ENCODE measurements at places on chromosomes 6 and 20.

- DNase-seq: no peak
These were observed 15.5 kb downstream of the RARS2 start for GRCh38 chr6:87574237-87574804.

- no peak for DNase-seq
These were observed 123.8 kb downstream of the CDKAL1 start for GRCh38 chr6:20658053-20658452.

DNA sequence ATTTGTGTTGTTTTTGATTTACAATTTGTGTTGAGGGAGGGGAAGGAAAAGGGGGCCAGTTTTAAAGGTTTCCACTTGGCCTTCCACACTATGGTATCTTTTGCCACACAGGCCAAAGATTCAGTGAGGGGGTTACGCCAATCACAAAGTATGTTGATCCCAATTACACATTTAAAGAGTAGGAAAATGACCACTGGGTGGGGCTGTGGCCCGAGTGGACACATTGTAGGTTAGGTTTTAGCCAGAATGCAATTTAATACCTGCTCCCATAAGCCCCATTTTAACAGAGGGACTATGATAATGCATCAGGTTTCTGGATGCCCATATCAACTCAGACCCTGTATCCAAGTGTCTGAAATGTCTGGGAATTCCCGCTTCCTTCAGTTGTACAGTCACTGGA lies 15.6 kb downstream of the VGLL2 start:
- DNase-seq: no peak

DNA sequence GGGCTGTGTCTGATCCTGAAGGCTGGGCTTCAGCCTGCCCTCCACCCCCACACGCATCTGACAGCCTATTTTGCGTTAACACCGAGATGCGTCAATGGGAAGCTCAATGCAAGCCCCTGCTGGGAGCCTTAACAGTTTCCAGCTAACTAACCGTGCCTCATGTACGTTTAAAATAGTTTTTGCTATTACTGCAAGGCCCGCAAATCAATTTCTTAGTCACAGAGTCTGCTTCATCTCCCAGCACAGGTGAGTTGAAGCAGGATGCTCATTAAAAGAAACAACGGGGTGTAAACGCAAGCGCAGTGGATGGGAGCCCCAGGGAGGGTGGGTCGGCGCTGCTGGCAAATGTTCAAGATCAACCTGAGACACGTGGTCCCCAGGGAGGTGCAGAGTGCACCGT lies 142.8 kb upstream of the PHACTR3 start:
- no peak for DNase-seq

GRCh38 chr6:152404936-152405595 lies 232.1 kb downstream of the SYNE1 start:
- no peak for DNase-seq

DNA sequence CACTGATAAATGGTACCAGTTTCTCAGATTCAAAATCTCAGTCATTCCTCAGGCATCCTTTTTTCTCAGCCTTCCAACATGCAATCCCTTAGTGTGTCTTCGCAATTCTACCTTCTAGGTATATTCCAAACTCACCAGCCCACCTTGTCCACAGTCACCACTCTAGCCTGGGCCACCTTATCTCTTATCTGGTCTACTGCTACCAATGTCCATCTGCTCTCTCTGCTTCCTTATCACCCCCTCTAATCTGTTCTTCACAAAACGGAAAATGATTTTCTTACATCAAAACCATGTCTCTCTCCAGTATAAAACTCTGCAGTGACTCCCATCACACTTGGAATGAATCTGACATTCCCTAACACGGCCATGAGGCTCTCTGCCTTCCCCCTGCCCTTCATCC lies 91.9 kb downstream of the PREP start:
- no peak for DNase-seq

GRCh38 chr20:37259865-37260264 lies 1.7 kb downstream of the GHRH start:
- no peak for DNase-seq

DNA sequence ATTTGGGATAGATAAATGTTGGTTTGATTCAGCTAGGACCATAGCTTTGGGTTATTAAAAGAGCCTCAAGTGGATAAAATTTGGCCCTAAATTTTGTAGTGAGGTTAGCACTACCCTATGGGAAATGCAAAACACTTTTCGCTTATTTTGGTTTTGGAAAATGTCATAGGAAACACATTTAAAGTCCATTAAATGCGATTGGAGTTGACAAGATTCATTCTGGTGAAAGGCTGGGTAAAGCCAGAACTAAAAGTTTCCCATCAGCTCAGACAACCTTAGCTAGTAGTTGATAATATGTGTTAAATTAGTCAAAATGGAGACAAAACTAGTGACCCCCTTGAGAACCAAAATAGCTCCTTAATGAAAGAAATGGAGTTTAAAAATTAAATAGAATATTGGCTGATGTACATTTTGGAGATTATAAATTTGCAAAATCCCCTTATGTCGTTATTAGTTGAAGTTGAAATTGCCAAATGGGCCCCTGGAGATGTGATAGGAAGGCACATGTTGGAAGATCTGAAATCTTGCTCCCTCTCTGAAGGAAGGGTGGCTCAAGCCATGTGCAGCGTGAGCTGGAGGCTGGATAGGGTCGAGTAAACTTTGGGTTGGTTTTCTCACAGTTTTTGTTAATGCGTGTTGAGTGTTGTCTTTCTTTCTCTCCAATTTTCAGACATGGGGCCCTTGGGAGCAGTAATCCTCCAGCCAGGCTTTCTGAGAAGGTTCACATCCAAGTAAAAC lies 72.8 kb downstream of the CD83 start:
- no peak for DNase-seq

DNA sequence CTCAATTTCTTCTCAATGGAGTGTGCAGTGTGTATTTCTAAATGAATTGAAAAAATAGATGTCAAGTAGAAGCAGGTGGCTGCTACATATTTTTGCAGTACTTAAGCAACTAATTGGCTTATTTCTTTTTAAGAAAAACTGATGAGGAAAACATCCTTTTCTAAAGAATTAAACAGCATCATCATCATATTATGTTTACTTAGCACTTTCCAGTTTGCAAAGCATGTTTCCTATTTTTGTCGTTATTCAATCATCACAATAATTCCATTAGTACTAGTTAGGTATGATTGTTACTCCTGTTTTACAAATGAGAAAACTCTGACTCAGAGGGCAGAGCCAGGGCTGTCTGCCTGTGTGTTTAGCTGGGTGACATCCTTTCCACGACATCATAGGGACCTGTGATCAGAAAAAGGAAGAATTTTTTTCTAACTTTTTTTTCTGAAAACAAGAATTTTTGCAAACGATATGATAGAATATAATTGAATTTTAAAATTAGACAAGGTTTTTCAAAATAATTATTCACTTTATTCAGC lies 22.7 kb upstream of the BMP6 start:
- DNase-seq: no peak

GRCh38 chr20:47187450-47188195 lies 168.9 kb downstream of the ZMYND8 start:
- DNase-seq: no peak

DNA sequence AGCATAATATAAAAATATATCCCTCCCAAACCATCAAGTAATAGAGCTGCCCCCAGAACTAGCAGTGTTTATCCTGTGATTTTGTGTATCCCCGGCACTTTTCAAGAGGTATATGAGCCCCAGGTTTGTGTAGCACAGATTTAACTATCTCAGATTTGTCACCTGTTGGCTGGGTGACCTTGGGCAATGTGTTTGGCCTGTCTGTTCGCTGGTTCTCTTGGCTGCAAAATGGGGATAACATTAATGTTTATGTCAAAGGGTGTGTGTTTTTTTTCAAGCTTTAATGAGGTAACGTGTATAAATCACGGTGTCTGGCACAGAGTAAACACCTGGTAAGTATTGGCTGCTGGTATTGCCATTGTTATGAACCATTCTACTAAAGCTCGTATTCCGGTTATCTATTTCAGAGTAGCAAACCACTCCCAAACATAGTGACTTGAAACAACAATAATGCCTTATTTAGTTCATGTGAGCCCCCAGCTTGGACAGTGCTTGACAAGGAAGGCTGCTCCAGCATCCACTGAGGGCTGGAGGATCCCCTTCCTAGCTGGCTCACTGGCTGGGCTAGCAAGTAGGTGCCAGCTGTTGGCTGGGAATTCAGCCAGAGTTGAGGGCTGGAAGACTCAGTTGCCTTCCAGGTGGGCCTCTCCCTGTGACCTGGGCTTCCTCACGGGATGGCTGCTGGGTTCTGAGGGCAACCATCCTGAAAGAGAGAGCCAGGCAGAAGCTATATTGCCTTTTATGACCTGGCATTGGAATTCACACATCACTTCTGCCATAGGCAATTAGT lies 36.2 kb downstream of the PDRG1 start:
- DNase-seq: no peak

DNA sequence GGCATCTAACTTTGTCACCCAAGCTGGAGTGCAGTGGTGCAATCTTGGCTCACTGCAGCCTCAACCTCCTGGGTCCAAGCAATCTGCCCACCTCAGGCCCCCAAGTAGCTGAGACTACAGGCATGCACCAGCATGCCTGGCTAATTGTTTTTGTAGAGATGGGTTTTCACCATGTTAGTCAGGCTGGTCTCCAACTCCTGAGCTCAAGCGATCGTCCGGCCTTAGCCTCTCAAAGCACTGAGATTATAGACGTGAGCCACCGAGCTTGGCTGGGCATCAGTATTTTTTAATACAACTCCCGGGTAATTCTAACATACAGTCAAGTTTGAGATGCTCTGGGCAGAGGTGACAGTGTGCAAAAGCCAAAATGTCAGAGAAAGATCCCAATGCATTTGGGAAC lies 73.5 kb downstream of the NFATC2 start:
- DNase-seq: no peak

GRCh38 chr20:49340161-49340966 lies 62.5 kb upstream of the ZNFX1 start:
- DNase-seq: no peak

DNA sequence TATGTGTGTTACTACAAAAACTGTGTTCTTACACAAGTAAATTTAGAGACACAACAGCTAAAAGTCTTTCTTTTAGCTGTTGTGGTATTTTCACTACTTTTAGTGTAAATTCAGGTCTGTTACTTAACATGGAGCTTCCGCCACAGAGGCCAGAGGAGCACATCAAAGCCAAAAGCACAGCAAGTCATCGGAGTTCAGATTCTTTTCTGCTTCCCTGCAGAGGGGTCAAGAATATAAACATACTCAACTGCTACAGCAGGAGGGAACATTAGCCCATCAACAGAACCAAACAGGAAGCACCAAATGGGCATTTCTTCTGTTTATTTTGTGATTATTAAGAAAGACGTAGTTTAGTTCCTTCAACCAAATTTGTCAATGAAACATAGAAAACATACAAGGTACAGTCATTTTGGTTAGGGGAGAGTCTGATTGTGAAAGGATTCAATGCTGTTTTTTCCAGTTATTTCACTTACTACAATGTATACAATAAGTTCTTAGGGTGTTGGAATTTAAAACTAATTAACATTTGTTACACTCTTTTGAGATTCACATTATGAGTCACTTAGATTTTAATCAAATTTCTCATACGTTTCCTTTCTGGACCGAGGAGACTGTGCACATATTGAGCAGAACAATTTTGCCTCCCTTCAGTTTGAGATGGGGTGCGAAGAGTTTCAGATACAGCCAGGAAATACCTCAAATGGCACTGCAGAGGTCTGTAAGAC lies 42.8 kb upstream of the DSE start:
- no peak for DNase-seq

DNA sequence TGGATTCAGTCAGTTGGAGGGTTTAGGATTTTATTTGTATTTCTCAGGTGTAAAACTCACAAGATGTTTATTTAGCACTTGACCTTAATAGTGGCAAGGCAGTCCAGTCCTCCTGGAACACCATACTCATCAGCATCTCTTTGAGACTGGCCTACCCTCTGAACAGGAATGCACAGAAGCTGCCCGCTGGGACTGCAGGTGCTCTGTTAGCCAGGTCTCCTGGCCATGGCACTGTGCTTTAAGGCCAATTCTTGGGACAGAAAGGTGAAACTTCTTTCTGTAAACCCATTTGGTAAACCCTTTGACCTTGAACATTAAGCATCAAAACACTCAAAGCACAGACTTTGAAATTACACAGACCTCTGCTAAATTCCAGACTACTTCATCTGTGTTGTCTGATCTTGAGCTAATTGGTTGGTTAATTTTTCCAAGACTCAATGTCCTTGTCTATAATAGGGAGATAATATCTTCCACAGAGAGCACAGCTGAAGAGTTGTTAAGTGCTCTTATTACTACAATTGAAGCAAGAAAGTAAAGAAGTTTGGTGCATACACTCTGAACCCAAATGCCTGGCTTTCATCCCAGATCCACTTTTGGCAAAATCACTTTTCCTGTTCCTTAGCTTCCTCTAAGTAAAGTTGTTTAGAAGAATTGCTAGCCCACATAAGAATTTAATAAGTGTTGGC lies 54.9 kb upstream of the NT5E start:
- DNase-seq: no peak

DNA sequence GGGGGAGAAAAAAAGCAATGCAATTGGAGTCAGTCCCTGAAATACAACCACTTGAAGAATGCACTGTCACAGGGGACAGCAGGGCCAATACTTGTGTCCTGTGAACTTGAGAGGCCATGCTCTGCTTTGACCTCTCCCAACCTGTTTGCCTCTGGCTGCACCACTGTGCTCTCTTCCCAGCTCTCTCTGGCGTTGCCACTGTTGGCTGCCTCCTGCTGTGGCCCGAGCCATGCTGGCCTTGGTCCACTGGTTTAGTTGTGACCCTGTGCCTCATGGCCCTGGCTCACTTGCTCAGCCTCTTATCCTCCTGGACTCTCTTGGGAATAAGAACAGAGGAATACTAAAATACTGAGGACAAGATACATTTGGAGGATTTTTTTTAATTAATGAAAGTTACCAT lies 14.5 kb upstream of the FBXO30 start:
- DNase-seq: no peak

DNA sequence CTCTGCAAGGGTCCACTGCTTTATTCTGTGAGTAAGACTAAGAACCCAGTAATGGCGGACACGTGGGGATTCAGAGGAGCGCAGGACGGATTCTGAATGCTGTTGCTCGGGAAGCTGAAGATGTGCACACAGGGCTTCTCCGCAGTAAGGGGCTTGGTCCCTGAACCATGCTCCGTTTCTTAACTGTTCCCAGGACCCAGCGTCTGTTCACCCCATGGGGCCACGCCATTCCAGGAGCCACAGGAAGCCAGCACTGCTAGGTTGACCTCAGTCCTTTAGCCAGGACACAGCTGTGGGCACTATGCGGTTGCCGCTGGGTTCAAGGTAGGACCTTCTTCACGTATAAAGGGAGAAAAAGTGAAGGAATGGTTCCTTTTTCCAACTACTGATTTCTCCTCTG lies 59.8 kb downstream of the IRF4 start:
- no peak for DNase-seq

DNA sequence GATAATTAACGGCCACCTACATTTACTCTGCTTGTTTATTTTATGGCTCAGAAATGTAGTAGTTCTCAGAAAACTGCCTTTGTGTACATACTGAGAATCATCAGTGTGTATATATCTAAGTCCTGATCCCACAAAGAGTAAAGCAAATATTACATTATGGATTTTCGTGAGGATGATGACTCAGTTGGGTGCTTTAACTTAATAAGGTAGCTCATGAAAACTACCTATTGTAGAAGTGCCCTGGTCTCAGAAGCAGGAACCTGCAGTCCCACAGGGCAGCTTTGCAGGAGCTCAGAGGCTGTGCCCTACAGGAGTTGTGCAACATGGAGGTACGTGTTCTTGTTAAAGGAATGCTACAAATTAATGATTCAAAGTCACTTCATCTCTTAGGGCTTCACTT lies 108.2 kb downstream of the PLG start:
- DNase-seq: no peak

- DNase-seq: no peak
These were observed 31.8 kb downstream of the CST9L start for GRCh38 chr20:23536328-23536974.

- no peak for DNase-seq
These were observed 49.6 kb upstream of the NT5E start for GRCh38 chr6:85400331-85400730.

Measured in CD4-positive, alpha-beta T cell treated with Interleukin-17A for 4 hours (primary cell).